Activated naive CD4-positive, alpha-beta T cell treated with anti-CD3 and anti-CD28 coated beads, Interleukin-2, amount 10 ng/mL, durations not matched to agents 7 days and 5 days (primary cell): ENCODE measurements at places on chromosomes 5 and 9.

DNA sequence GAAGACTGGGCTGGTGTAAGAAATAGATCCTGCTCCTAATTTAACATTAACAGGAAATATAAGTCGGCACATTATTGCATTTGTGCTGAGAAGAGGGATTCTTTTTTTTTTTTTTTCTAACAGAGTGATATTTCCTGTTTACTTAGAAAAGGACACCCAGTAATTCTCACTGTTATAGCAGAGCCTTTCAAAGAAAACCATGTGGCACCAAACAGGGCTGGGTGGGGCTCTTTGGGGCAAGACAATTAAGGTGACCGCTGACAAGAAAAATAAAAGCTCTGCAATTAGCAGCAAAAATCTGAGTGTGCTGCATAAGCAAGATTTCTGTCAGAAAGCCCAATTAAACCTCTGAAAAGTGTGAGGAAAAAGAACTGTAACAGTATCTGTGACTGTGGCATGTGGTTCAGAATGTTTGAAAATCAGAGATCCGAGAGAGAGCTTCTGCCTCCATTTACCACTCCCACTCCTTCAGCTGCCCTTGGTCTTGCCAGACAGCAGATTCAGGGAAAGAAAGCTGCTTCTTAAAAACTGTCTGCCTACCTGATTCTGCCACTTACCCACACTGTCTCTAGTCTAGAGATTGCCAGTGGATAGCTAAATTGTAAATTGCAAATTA is 77.1 kb upstream of the IQGAP2 start:
- peak; percentile 80 for DNase-seq

GRCh38 chr9:75132244-75132643 is 43.9 kb downstream of the OSTF1 start:
- no peak for DNase-seq

GRCh38 chr5:163916376-163916775 is 411.0 kb downstream of the MAT2B start:
- no peak for DNase-seq

DNA sequence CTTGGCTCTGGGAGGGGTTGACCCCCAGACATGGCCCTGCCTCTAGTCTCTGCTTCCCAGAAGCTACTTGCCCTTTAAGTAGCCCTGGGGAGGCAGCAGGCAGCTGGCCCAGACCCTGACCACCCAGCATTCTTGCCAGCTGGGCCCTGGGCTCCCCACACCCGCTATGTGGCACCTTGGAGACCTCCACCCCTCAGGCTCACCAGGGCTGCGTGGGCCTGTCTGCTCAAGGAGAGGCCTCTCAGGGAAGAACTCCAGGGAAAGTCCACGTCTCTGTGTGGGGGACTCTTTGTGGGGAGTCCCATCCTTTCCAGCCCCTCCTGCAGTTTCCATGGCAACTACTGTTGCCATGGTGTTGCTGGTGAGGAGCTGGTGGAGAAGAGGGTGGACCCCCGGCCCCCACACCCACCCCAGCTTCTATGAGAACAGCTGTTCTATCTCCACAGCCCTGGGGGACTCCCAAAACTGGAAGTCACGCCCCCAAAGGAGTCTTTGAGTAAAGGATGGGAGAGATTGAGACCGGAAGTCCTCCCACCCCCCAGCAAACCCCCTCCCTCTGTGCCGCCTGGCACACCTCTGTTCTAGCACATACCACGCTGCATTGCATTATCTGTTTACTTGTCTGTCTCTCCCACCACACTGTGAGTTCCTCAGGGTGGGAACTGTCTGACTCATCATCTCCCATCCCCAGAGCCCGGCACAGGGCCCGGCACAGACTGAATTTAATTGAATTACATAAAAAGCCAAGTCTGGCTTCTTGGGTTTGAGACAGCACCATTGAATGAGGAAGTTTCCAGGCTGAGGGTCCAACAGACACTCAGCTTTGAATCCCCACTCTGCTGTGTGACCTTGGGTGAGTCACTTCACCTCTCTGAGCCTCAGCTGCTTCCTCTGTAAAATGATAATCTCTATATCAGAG is 12.6 kb downstream of the DNM1 start:
- DNase-seq = no peak

DNA sequence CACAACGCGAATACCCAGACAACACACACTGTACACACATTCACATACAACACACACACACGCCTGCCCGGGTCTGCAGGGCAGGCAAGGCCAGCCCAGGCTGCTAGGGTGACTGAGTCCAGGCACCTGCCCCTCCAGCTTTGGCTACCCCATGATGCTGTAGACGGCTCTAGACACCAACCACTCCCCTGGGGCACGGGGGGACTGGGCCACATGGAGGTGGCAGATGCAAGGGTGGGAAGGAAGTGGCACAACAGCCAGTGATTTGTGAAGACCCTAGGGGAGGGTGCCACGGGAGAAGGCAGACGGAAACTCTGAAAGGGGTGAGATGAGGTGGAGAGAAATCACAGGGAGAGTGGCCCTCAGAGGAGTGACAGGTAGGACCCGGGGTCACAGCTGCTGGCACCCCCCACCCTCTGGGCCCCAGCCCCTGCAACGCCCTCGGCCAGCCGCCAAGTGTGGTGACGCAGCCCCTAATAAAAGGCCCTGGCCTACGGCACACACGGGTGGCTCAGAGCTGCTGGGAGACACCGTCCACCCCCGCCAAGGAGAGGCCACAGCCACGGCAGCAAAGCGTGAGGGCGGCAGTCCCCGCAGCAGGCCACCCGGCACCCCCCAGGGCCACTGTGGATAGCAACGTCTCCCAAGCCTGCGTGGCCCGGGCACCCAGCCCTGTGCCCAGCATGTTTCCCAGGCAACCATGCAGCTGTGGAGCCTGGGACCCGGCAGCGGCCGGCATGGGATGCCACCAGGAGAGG is 6.6 kb upstream of the CCDC187 start:
- DNase-seq = no peak

GRCh38 chr9:105168870-105169319 is 75.6 kb upstream of the SLC44A1 start:
- no peak for DNase-seq

DNA sequence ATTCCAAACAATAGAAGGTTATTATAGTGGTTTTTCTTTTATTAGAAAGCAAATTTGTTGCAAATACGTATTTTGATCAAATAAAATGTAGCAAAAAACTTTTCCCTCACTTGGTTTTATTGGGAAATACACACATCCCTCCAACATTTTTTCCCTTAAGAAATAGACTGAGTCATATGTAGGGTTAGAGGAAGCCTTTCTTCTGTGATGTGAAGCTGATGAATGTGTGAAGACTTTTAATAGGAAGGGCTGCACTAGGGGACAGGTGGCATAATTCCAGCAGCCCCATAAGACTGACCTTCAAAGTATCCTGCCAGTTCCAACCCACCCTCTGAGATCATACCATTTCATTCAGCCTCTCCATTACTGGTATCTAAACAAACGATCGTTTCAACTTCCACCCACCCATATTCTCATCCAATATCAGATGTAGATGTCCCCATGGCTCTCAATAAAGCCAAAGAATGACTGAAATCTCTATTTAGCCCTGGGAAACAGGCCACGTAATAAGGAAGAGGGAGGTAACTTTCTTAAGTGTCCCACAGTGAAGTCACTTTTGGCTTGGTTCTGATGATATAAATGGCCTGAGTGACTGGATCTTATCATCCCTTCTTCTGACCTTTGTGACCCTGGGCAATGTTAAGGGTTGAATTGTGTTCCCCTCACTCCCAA is 64.7 kb upstream of the LPAR1 start:
- DNase-seq = no peak

- no peak for DNase-seq
Observed at GRCh38 chr5:7910738-7911428, 41.9 kb downstream of the MTRR start.
